ENCODE measurements at places on chromosomes 6 and 20. TPM values are rescaled to one million over a fixed set of nuclear protein-coding genes. Genes with fewer than 3 reads are reported as not detected.

The UNC5CL gene
- total RNA-seq: not detected

The BANF2 gene
- total RNA-seq: not detected

The HLA-DOA gene
- not detected for total RNA-seq

The PSORS1C2 gene
- not detected for total RNA-seq

The MYT1 gene
- total RNA-seq: not detected

The HUS1B gene
- total RNA-seq: 0.56 TPM

The LAMP5 gene
- total RNA-seq: under 0.01 TPM

Measured in IMR-90 (cell line).